ENCODE measurements at places on chromosomes 7 and 10.

DNA sequence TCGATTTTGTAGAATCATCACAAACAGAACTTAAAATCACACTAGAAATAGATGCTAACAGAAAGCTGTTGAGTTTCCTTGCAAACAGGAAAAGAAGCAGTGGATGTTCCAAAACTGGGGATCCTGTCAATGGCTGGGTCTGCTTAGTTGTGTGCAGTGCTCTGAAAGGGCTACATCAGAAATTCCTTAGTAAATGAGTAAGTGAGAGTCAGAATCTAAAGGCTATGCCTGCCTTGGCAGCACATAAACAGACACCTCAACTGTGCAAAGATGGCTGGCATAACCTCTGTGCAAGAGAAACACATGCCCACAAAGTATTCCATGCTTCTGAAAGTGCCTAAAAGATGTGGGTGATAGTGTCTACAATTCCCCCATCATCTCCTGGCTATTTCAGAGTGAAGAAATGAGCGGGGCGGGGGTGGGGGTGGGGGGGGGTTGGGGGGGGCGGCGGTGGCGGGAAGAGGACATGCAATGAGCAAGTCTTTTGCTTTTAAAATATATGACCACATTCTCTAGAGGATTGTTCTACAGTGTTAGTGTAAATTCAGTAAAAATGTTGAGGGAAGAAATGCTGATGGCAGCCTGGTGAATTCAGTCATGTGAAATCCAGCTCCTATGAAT, 138.1 kb upstream of the LAMB4 start:
- DNase-seq, result no peak

GRCh38 chr7:17552952-17553351, 254.5 kb downstream of the AHR start:
- DNase-seq, result no peak

DNA sequence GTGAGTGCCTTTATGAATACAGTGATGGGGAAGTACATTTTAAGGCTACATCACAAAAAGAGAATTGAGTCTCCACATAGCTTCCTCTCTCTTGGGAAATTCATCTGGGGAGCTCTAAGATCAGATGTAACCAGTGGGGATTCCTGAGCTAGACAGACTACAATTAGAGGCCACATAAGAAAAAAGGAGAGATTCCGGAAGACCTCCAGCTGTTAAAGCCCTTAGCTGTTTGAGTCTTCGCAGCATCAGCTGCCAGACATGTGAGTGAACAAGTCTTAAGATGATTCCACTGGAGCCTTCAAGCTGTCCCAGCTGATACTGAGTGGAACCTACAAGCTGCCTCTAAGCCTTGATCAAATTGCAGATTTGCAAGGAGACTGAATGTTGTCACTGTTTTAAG, 448.5 kb downstream of the NXPH1 start:
- no peak for DNase-seq

- no peak for DNase-seq
These were observed 30.3 kb downstream of the ARL5B start for GRCh38 chr10:18689498-18689897.

DNA sequence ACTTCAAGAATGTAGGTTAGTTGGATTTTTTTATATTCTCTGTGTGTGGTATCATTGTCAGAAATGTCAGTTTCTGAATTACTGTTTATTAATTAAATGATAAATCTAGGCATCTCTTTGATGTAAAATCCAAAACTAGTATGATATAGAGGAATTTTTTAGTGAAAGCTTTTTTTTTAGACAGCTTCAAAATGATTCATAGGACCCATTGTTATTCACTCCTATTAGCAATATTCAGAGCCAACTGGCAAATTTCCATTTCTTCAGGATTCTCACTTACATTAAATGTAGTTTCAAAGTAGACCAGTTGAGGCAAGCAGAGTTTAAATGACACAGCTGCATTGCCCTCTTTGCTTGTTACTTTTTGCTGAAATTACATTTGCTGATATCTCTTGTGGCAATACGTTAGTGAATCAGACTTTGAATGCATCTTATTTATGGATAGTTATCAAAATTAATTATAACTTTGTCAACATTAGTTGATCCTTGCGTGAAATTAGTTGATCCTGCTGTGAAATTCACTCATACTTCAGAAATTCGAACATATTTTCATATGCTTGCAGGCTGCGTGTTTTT, 20.3 kb downstream of the ZNF277 start:
- no peak for DNase-seq

GRCh38 chr10:15408557-15408956, 37.5 kb upstream of the FAM171A1 start:
- no peak for DNase-seq

- no peak for DNase-seq
These were observed 182.4 kb downstream of the PLXNA4 start for GRCh38 chr7:132393789-132394261.

GRCh38 chr7:98238076-98238475, 14.0 kb downstream of the TECPR1 start:
- DNase-seq, result no peak

DNA sequence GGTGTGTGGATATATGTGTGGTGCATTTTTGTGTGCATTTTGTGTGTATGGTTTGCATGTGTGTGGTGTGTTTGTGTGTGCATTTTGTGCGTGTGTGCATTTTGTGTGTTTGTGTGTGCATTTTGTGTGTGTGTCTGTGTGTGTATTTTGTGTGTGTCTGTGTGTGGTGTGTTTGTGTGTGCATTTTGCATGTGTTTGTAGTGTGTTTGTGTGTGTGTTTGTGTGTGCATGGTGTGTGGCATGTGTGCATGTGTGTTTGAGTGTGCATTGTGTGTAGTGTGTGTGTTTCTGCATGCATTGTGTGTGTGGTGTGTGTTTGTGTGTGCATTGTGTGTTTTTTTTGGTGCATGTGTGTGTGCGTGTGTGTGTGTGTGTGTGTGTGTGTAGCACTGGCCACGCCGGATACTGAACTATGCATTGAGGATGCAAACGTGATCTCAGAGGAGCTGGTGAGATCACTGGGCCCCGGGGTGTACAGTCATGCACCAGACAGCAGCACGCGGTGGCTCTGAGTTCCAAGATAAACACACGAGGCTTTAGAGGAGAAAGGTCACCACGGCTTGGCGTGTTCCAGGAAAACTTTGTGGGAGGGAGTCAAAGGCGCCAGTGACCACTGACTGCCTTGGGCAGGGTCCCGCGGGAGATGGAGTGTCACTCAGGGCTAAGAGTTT, 106.6 kb upstream of the SHH start:
- DNase-seq, result no peak

DNA sequence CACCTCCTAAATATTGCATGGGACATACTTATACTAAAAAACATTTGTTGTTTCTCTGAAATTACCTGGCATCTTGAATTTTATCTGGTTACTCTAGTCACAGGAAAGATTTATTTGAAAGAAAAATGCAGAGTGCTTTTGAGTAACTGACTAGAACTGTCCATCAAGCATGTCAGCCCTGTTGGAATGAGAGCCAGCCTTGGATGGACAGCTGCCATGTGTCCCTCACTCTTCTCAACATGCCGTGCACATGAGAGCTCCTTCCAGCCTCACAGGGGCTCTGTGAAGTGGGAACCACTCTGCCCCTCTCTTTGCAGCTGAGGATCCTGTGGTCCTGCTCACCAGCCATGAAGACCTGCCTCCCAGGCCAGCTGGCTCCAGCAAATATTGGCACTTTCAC, 118.3 kb upstream of the SHH start:
- DNase-seq, result no peak

DNA sequence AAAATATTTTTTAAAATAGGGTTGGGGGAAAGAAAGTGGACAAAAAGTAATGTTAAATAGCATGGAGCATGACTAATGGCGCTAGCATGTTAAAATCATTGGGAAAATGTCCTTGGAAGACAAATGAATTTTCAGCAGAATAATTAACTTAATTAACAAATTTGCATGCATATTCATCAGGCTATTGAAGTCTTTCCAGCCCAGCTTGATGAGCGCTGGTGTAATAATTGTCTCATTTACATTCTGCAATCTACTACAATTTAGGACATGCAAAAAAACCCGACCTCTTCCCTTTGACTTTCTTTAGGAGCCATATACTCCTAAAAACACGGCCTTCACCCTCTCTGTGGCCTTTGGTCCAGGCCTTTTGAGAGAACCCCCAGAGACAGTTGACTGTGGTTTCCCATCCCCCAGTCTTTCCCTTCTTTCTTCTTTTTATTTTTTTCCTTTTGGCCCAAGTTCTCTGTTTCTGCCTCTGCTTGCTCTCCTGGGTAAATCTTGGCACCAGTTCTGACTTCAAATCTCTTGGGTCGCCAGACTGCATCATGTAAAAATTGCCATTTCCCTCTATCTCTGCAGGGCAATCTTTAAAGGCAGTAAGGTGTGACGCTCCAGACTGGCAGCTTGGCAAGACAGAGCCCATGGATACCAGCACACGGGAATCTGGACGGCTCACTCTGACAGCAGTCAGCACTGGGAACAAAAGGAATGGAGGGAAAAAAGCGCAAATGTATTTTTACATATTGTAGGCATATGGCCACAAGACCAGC, 105.5 kb downstream of the NEUROD6 start:
- no peak for DNase-seq

DNA sequence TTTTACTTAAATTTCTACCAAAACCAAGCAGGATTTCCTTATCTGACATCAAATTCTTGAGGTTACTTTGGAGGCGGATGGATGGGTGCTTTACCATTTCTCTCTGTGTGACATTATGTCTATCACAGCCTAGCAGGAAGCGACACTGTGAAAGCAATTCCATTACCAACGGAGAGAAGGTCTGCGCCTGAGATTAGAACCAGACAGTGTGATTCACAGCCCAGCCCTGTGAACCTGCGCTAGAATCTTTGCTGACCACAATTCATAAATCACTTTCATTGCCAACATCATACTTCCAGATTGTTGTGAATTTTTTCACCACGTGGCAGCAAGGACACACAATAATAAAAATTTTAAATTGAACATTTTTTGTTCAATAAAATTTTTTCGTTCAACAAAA, 126.5 kb downstream of the CUBN start:
- DNase-seq, result peak; percentile 65

DNA sequence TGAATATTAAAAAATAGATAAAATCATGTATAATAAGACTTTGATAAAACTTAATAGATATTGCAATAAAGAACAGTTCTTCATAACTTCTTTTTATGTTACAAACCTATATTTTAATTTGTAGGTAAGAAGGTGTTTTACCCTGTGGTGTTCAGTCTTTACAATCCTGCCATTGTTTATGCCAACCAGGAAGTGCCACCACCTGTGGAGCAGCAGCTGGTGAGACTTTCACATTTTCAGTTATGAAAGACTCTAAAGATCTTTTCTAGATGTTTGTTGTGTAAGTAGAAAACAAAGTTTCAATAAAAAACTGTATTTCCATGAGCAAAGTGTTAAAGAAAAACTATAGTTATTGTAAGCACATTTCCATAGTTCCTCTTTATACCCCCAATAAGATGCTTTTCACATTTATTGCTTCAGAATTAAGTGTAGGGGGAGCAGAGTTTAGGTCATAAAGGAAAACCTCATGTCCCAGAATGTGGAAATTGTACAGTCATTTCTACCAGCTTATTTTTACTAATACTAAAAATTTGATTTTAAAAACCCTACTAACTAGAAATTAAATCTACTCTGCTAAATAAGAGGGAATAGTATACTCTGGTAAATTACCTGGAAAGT, 28.7 kb downstream of the CSGALNACT2 start:
- DNase-seq, result no peak

- DNase-seq, result no peak
These were observed 515.6 kb downstream of the CALN1 start for GRCh38 chr7:71896535-71896934.

DNA sequence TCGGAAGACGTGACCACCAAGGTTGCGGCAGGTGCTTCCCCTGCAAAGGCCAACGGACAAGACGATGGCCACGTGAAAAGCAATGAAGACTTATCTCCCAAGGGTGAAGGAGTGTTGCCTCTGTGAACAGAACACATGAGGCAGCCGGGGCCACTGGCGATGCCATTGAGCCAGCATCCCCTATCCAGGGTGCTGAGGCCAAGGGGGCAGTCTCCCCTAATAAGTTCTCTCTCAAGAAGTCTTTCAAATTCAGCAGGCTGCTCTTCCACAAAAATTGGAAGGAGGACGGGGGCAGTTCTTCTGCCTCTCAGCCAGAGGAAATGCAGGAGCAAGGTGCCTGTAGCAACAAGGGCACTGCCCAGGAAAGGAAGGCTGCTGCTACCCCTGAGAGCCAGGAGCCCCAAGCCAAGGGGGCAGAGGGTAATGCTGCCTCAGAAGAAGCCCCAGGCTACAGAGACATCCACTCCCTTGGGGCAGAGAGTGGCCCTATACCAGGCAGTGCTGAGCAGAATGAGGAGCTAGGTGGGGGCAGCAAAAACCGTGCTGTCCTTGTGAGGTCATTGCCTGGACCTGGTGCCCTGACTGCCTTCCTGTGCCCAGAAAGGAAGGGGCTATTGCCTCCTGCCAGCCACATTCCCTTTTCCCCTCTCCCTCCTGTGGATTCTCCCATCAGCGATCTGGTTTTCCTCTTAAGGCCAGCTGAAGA, 17.3 kb downstream of the NT5C2 start:
- no peak for DNase-seq

DNA sequence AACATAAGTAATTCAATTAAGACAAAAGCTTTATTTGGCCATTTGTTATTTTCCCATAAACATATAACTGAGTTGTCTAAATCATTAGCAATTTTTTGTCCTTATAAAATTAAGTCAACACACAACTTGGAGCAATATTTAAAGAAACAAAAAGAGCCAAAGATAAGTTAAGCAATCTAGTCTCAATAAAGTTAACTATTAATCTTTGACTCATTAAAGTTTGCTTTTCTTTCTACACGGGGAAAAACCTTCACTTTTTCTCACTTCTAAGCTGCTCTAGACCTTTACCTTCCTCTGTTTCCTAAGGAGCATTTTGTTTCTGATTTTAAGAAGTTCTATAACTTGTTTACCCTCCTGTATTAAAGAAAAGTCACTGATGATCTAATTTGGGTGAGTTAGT, 867.1 kb upstream of the PHF14 start:
- DNase-seq, result no peak

DNA sequence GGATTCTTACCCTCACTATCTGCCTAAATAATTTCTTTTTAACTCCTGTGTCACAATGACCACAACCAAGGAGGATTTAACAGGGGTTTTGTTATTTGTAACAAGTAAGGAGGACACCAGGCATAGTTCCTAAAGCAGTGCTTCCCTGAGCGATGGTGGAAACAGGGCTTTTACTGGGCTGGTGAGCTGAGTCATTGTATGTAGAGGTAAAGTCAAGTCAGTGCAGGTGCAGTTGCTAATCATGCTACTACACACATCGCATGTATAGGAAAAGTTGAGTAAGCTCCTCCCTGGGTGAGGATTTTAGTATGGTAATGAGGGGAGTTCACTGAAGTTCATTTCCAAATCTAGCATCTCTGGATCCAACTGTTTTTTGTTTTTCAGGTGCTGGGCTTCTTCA, 22.9 kb upstream of the ABCA13 start:
- DNase-seq, result no peak

GRCh38 chr10:53479365-53479764, 706.8 kb upstream of the MBL2 start:
- no peak for DNase-seq

DNA sequence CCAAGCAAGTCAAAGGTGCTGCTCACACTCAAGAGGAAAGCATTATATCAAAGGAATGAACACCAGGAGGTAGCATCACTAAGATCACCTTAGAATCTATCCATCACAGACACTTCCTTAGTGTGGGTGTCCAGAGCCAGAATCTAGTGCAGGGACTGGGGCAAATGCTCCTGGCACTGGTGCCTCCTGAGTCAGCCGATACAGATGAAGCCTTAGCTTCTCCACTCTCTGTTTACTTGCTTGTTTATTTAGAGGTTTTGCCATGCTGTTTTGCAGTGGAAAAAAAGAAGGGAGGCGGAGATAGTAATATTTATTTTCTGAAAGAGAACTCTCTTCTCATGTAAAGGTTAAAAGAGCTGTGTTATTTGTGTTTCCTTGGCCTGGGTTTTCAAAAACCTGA, 303.1 kb downstream of the WDR11 start:
- DNase-seq, result no peak

Measured in activated CD8-positive, alpha-beta memory T cell treated with anti-CD3 and anti-CD28 coated beads for 1 hour (primary cell).